Small intestine (tissue), 16 donors: ENCODE measurements at places on chromosomes 16 and 17.

DNA sequence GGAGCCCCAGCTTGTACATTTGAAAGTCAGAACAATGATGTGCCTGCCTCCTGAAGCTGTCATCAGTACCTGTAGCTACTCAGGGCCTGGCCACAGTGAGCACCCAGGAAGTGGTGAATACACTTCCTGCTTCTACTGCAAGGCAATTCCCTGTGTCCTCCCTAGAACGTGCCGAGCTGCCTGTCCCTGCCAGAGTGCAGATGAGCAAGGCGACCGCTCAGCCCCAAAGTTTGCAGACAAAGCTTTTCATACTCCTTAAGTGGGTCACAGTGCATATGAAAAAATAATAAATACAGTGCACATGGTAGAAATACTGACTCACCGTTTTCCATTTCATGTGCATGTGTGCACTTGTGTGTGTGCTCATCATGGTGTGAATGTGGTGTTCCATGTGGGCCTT, 77.3 kb downstream of the MPRIP start:
- no peak overlapping the region for H3K4me3 ChIP-seq
- H3K27ac ChIP-seq = peak overlapping the region; percentile 29
- no peaks in the 10 kb centered on the region for H3K27me3 ChIP-seq
- DNase-seq = peak; percentile 29

GRCh38 chr17:48760411-48760810, 31.9 kb upstream of the HOXB13 start:
- no peaks in the 10 kb centered on the region for H3K4me1 ChIP-seq
- no peak overlapping the region for H3K27ac ChIP-seq
- H3K4me3 ChIP-seq = no peak overlapping the region
- DNase-seq = no peak
- peaks cover 3% of the 10 kb centered on the region for H3K36me3 ChIP-seq

- H3K27me3 ChIP-seq = no peaks in the 10 kb centered on the region
- peaks cover 14% of the 10 kb centered on the region for H3K36me3 ChIP-seq
- no peak for DNase-seq
Observed at GRCh38 chr17:57125406-57125805, 40.4 kb downstream of the AKAP1 start.

GRCh38 chr16:84657229-84657837, 9.0 kb downstream of the KLHL36 start:
- H3K36me3 ChIP-seq = peaks cover 17% of the 10 kb centered on the region
- no peak overlapping the region for H3K27ac ChIP-seq
- no peaks in the 10 kb centered on the region for H3K4me1 ChIP-seq

GRCh38 chr16:20611350-20611902, 35.3 kb upstream of the ACSM2B start:
- no peaks in the 10 kb centered on the region for H3K27me3 ChIP-seq
- H3K27ac ChIP-seq = no peak overlapping the region
- no peak overlapping the region for H3K4me3 ChIP-seq
- no peaks in the 10 kb centered on the region for H3K4me1 ChIP-seq
- no peak for DNase-seq
- H3K36me3 ChIP-seq = no peaks in the 10 kb centered on the region

GRCh38 chr16:73214825-73215677, 167.1 kb upstream of the ZFHX3 start:
- no peak for DNase-seq
- H3K27me3 ChIP-seq = no peaks in the 10 kb centered on the region
- H3K4me3 ChIP-seq = no peak overlapping the region
- no peak overlapping the region for H3K27ac ChIP-seq
- H3K36me3 ChIP-seq = no peaks in the 10 kb centered on the region

GRCh38 chr16:53129281-53130158, 74.7 kb downstream of the CHD9 start:
- H3K36me3 ChIP-seq = no peaks in the 10 kb centered on the region
- H3K4me1 ChIP-seq = no peaks in the 10 kb centered on the region
- H3K4me3 ChIP-seq = peak overlapping the region; percentile 39
- no peaks in the 10 kb centered on the region for H3K27me3 ChIP-seq

GRCh38 chr16:81277541-81278080, 37.2 kb upstream of the GAN start:
- H3K4me3 ChIP-seq = no peak overlapping the region
- DNase-seq = peak; percentile 42
- H3K4me1 ChIP-seq = peaks cover 13% of the 10 kb centered on the region
- H3K27me3 ChIP-seq = no peaks in the 10 kb centered on the region

DNA sequence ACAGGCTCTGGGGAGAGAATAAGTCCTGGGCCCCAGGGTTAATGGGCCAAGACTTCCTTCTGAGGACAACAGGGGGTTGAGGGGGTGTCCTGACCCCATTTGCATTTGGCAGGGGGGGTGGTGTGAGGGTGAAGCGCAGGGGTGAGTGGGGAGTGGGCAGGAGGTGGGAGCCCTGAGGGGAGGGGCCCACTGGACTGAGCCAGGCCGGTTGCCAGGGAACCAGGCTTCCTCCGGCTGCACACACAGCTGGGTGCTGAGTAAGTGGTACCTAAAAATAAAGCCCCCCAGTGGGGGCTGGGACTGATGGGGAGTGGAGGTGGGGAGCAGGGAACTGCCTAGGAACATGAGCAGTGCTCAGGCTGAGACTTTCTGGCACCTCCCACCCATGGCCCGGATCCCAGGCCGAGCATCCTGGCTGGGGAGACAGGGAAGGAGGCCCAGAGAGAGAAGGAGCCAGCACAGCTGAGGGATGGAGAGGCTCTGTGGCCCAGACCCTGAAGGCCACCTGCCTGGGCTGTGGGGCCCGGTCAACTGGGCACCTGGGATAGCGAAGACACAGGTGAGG, 7.5 kb upstream of the RASD1 start:
- H3K27me3 ChIP-seq = no peaks in the 10 kb centered on the region
- H3K27ac ChIP-seq = no peak overlapping the region
- no peak for DNase-seq
- no peaks in the 10 kb centered on the region for H3K36me3 ChIP-seq
- H3K4me3 ChIP-seq = no peak overlapping the region

DNA sequence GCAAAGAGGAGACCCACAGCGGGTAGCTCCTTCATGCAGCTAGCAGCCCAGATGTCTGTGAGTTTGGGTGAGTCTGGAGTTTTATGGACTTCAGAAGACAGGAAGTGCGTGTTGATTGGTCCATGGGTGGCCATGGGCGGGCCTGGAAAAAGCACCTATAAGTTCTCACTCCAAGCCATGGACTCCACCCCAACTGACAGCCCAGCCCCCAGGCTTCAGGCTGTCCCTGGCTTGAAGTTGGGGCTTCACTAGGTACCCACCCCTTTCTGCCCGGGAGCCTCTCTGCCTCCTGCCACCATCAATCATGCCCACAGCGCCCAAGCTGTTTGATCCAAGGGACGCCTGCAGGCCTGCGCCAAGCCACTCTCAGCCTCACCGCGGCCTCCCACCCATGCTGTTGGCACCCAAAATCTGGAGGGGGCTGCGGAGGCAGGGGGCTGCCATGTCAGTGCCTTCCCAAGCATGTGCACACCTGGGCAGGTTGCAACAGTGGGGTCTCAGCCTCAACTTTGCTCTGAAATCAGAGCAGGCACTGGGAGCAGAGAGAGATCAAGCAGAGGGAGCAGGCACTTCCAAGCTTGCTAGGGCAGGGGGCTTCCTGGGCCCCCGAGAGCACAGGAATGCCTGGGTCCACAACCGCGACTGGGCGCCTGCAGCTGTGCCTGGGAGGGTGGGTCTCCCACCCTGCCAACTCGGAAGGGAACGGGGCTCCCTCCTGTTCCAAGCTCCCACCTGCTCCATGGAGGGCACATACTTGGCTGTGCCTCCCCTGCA, 1503.7 kb downstream of the CDH11 start:
- H3K27ac ChIP-seq = no peak overlapping the region
- H3K4me1 ChIP-seq = no peaks in the 10 kb centered on the region
- DNase-seq = no peak
- H3K27me3 ChIP-seq = no peaks in the 10 kb centered on the region

- peak overlapping the region; percentile 51 for H3K4me3 ChIP-seq
- no peaks in the 10 kb centered on the region for H3K27me3 ChIP-seq
- H3K27ac ChIP-seq = peak overlapping the region; percentile 52
- H3K36me3 ChIP-seq = peaks cover 34% of the 10 kb centered on the region
- peak; percentile 72 for DNase-seq
- H3K4me1 ChIP-seq = peaks cover 20% of the 10 kb centered on the region
Observed at GRCh38 chr17:17494870-17495535, 1.2 kb downstream of the RASD1 start.

- no peaks in the 10 kb centered on the region for H3K4me1 ChIP-seq
- H3K27ac ChIP-seq = no peak overlapping the region
- H3K4me3 ChIP-seq = no peak overlapping the region
- H3K27me3 ChIP-seq = peaks cover 3% of the 10 kb centered on the region
- no peaks in the 10 kb centered on the region for H3K36me3 ChIP-seq
- no peak for DNase-seq
Observed at GRCh38 chr17:33324736-33325135, 31.6 kb upstream of the ASIC2 start.

- no peak overlapping the region for H3K4me3 ChIP-seq
- peaks cover 22% of the 10 kb centered on the region for H3K36me3 ChIP-seq
- no peaks in the 10 kb centered on the region for H3K4me1 ChIP-seq
- no peaks in the 10 kb centered on the region for H3K27me3 ChIP-seq
- peak; percentile 86 for DNase-seq
Observed at GRCh38 chr16:83954577-83955016, 1.6 kb downstream of the OSGIN1 start.

GRCh38 chr17:33874617-33875060, 380.4 kb upstream of the CCL2 start:
- DNase-seq = no peak
- H3K36me3 ChIP-seq = no peaks in the 10 kb centered on the region
- no peaks in the 10 kb centered on the region for H3K27me3 ChIP-seq
- no peak overlapping the region for H3K27ac ChIP-seq

DNA sequence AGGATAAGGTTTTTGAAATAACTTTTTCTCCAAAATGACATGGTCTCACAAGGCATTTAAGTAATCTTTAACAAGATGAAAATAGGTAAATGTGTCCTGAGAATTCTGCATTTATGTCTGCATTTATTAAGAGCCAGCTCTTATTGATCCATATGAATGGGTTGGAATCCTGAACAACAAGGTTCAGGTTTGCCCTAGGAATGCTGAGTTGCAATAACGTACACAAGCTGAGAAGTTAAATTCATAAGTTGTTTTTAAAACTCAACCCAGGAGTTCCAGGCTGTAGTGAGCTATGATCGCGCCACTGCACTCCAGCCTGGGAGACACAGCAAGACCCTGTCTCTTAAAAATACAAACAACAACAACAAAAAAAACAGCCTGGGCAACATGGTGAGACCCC, 28.1 kb downstream of the GLG1 start:
- no peak overlapping the region for H3K4me3 ChIP-seq
- no peaks in the 10 kb centered on the region for H3K4me1 ChIP-seq
- no peak overlapping the region for H3K27ac ChIP-seq
- peaks cover 5% of the 10 kb centered on the region for H3K36me3 ChIP-seq
- no peaks in the 10 kb centered on the region for H3K27me3 ChIP-seq

- no peaks in the 10 kb centered on the region for H3K36me3 ChIP-seq
- no peaks in the 10 kb centered on the region for H3K4me1 ChIP-seq
- no peak overlapping the region for H3K27ac ChIP-seq
- H3K4me3 ChIP-seq = no peak overlapping the region
Observed at GRCh38 chr17:19302791-19303331, 59.7 kb downstream of the B9D1 start.

GRCh38 chr17:14725729-14726128, 424.8 kb downstream of the HS3ST3B1 start:
- no peak for DNase-seq
- H3K36me3 ChIP-seq = no peaks in the 10 kb centered on the region
- H3K4me1 ChIP-seq = no peaks in the 10 kb centered on the region
- no peak overlapping the region for H3K27ac ChIP-seq
- H3K27me3 ChIP-seq = no peaks in the 10 kb centered on the region
- no peak overlapping the region for H3K4me3 ChIP-seq

- no peaks in the 10 kb centered on the region for H3K4me1 ChIP-seq
- H3K4me3 ChIP-seq = no peak overlapping the region
- no peaks in the 10 kb centered on the region for H3K36me3 ChIP-seq
- H3K27me3 ChIP-seq = no peaks in the 10 kb centered on the region
- no peak overlapping the region for H3K27ac ChIP-seq
Observed at GRCh38 chr16:65739518-65739917, 617.7 kb upstream of the CDH11 start.

DNA sequence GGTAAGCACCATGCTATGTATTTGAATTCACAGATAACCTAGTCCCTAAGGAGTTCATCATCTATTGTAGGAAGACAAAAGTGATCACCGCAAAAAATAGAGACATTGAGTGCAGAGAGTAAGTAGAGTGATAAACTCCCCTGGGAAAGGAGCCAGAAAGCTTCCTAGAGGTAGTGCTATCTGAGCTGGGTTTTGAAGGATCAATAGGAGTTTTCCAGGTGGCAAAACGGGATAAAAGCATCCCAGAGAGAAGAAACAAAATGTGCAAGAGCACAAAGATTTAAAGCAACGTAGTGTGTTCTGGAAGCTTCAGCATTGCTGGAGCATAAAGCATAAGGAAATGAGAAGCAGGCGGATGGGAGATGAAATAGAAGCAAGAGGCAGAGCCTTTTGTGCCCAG, 120.7 kb upstream of the PLCG2 start:
- DNase-seq = no peak
- H3K27me3 ChIP-seq = no peaks in the 10 kb centered on the region
- peaks cover 83% of the 10 kb centered on the region for H3K36me3 ChIP-seq
- no peak overlapping the region for H3K4me3 ChIP-seq
- H3K27ac ChIP-seq = no peak overlapping the region

GRCh38 chr17:20010099-20010863, 1.1 kb downstream of the SPECC1 start:
- DNase-seq = peak; percentile 45
- no peaks in the 10 kb centered on the region for H3K36me3 ChIP-seq
- H3K4me1 ChIP-seq = no peaks in the 10 kb centered on the region

GRCh38 chr16:87080571-87081167, 236.5 kb downstream of the C16orf95 start:
- no peaks in the 10 kb centered on the region for H3K36me3 ChIP-seq
- peaks cover 6% of the 10 kb centered on the region for H3K27me3 ChIP-seq
- H3K4me3 ChIP-seq = no peak overlapping the region
- H3K4me1 ChIP-seq = no peaks in the 10 kb centered on the region

DNA sequence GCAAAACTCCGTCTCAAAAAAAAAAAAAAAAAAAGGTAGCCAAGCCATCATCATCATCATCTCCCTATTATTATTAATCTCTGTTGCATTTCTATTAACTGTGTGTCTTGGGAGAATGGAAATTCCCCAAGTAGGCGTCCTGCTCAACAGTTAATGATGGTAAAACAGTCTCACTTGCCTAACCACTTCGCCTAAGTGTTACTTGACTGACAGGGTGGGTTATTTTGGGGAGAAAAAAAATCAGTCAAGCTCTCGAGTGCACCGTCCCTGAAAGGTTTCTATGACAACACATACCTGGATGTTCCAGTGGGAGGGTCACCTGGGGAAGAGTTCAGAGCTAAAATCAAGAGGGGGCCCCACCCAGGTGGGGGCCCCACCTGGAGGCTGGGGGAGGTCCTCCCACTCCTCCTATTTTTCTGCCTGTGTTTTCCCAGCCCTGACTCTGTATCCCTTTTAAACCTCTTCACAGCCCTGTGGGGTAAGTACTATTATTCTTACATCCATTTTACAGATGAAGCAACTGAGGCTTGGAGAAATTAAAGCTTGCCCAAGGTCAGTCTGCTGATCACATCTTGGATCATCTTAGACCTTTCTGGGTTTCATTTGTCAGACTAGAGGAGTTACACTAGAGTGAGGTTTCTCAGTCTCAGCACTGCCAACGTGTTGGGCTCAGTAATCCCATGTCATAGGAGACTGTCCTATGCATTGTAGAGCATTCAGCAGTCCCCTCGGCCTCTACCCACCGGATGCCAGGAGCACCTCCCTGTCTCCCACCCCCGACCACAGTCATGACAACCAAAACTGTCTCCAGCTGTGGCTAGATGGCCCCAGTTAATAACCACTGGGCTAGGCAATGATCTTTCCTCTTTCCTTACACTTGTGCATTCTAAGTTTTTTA, 11.0 kb upstream of the ABAT start:
- H3K36me3 ChIP-seq = peaks cover 13% of the 10 kb centered on the region
- no peak overlapping the region for H3K4me3 ChIP-seq

- H3K27ac ChIP-seq = no peak overlapping the region
- DNase-seq = no peak
- H3K4me3 ChIP-seq = no peak overlapping the region
Observed at GRCh38 chr17:78905116-78905515, 2.1 kb upstream of the CEP295NL start.
